CD4-positive, alpha-beta T cell (primary cell): ENCODE measurements at places on chromosomes 5 and 9. TPM values are rescaled to one million over a fixed set of nuclear protein-coding genes. Genes with fewer than 3 reads are reported as not detected.
A peak's percentile ranks its signal among the peaks of the same experiment; 100 is the strongest.

DNA sequence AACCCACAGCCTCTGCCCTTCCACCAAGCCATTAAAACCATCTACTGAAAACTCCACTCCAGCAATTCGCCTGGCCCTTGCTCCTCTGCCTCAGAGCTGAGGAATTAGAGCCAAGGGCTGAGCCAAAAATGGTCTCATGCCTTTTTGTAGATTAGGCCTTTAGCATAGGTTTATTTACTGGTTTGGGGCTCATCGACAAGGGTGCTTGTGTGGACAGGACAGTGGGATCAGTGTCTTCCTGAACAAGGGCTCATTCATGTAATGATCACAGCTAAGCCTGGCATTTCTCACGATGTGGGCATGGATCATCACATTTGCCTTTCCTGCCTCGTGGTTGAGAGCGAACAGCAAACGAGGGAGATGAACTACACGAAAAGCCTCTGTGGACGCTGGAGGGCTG is 59.2 kb upstream of the PHF24 start:
- H3K4me1 ChIP-seq: no peaks in the 10 kb centered on the region
- no peak overlapping the region for H3K4me3 ChIP-seq
- H3K36me3 ChIP-seq: no peaks in the 10 kb centered on the region
- no peak overlapping the region for H3K27ac ChIP-seq

- DNase-seq: no peak
- H3K36me3 ChIP-seq: no peaks in the 10 kb centered on the region
- H3K27me3 ChIP-seq: no peaks in the 10 kb centered on the region
Measured at GRCh38 chr5:109125755-109126429, 283.9 kb downstream of the PJA2 start.

The DCAF12 gene
- total RNA-seq: 5.4 TPM

The PCDHB7 gene
- total RNA-seq: not detected

DNA sequence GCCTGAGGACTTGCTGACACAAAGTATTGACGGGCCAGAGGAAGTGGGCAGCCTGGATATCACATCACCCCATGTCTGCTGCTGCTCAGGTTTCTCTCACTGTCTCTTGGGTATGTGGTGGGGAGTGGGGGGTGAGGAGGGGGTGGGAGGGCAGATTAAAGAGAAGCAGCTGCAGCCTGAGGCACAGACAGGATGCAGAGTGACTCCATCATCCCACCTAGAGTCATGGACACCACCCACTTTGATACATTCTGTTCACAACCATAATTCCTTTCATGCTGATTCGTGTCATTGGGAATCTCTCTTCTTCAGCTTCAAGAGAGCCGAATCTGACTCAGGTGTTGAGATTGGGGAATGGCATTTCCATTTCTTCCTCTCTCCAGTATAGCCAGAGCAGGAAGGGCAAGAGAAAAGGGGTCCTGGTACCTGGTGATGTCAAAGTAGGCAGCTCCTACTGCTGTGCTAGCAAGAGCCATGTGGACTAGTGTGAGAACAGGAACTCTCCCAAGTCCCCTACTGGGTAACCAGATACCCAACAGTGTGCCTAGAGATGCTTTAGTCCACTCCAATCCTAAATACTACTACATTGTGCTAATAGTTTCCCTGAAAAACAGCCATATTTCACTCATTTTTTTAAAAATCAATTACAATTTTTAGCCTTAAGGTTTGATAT is 22.4 kb downstream of the GRAMD2B start:
- peaks cover 48% of the 10 kb centered on the region for H3K4me1 ChIP-seq
- H3K27ac ChIP-seq: peak overlapping the region; percentile 3
- H3K36me3 ChIP-seq: no peaks in the 10 kb centered on the region

The SOX30 gene
- total RNA-seq: not detected

GRCh38 chr9:92029553-92029952 is 79.5 kb upstream of the ROR2 start:
- no peak overlapping the region for H3K27ac ChIP-seq
- peaks cover 20% of the 10 kb centered on the region for H3K36me3 ChIP-seq
- H3K27me3 ChIP-seq: no peaks in the 10 kb centered on the region
- DNase-seq: no peak
- H3K4me3 ChIP-seq: no peak overlapping the region

DNA sequence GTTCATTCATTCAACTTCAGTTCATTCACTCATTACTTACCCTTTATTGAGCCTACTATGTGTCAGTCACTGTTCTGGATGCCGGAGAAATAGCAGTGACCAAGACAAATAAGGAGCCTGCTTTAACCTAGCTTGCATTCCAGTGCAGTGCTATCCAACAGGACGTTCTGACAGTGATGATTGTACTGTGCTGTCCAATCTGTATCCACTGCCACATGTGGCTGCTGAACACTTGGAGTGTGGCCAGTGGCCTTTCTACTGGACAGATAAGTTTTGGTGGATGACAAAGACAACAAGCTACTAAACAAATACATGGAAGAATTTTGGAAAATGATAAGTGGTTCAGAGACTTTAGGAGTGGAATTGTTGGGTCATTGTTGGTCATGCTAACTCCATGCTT is 33.6 kb downstream of the SUB1 start:
- H3K27ac ChIP-seq: no peak overlapping the region
- H3K4me1 ChIP-seq: no peaks in the 10 kb centered on the region
- H3K4me3 ChIP-seq: no peak overlapping the region
- no peak for DNase-seq
- no peaks in the 10 kb centered on the region for H3K36me3 ChIP-seq

GRCh38 chr9:136975644-136976043 is 1.7 kb upstream of the PTGDS start:
- no peaks in the 10 kb centered on the region for H3K27me3 ChIP-seq
- H3K4me3 ChIP-seq: peak overlapping the region; percentile 40
- peaks cover 60% of the 10 kb centered on the region for H3K4me1 ChIP-seq
- no peaks in the 10 kb centered on the region for H3K36me3 ChIP-seq
- peak; percentile 38 for DNase-seq
- peak overlapping the region; percentile 4 for H3K27ac ChIP-seq

The FOXD4L4 gene
- total RNA-seq: not detected

- no peaks in the 10 kb centered on the region for H3K4me1 ChIP-seq
- DNase-seq: no peak
- H3K36me3 ChIP-seq: no peaks in the 10 kb centered on the region
- no peaks in the 10 kb centered on the region for H3K27me3 ChIP-seq
Measured at GRCh38 chr5:134242146-134242545, 16.3 kb upstream of the PPP2CA start.

The PFN3 gene
- total RNA-seq: not detected

GRCh38 chr5:132090107-132090506 is 16.5 kb downstream of the CSF2 start:
- peaks cover 28% of the 10 kb centered on the region for H3K4me1 ChIP-seq
- DNase-seq: no peak
- H3K4me3 ChIP-seq: no peak overlapping the region
- H3K36me3 ChIP-seq: no peaks in the 10 kb centered on the region

GRCh38 chr5:68680366-68680765 is 413.4 kb upstream of the SLC30A5 start:
- no peak overlapping the region for H3K27ac ChIP-seq
- no peak overlapping the region for H3K4me3 ChIP-seq
- H3K27me3 ChIP-seq: no peaks in the 10 kb centered on the region
- H3K36me3 ChIP-seq: no peaks in the 10 kb centered on the region
- no peaks in the 10 kb centered on the region for H3K4me1 ChIP-seq

The CARTPT gene
- not detected for total RNA-seq

The PTGR1 gene
- not detected for total RNA-seq

DNA sequence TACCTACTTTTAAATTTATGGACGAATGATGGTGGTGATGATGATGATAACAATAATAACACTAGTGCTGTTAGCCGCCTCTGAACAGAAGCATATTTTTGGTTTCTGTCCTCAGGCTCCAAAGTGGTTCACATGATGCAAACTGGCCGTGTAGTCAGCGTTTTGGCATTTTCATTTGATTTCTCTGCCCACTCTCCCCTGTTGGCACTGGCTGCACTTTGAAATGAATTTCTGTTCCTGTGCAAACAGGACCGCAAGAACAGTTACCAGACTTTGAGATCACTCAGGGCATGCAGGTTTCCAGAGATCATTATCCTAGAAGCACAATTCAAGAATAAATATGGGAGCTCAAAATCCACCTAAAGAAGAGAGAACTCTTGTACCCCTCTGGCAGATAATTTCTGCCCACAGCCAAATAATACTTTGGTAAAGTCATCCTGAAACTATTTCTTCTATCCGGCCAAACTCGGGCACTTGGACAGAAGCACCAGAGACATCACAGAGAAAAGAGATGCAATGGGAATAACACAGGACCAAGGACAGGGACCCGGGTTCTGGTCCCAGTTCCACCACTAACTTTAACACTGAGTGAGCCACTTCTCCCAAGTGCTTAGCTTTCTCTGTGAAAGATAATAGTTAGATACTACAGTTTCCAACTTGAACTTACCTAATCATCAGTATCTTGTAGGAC is 201.7 kb upstream of the PTGER4 start:
- no peaks in the 10 kb centered on the region for H3K27me3 ChIP-seq
- H3K4me1 ChIP-seq: peaks cover 3% of the 10 kb centered on the region
- no peaks in the 10 kb centered on the region for H3K36me3 ChIP-seq
- H3K27ac ChIP-seq: no peak overlapping the region
- no peak overlapping the region for H3K4me3 ChIP-seq
- no peak for DNase-seq

- no peak overlapping the region for H3K27ac ChIP-seq
- H3K4me3 ChIP-seq: no peak overlapping the region
- H3K27me3 ChIP-seq: no peaks in the 10 kb centered on the region
- no peak for DNase-seq
- H3K4me1 ChIP-seq: no peaks in the 10 kb centered on the region
Measured at GRCh38 chr9:111966861-111967291, 70.3 kb downstream of the UGCG start.

GRCh38 chr5:138139781-138140090 is 508 bp upstream of the NME5 start:
- H3K36me3 ChIP-seq: no peaks in the 10 kb centered on the region
- H3K4me1 ChIP-seq: peaks cover 3% of the 10 kb centered on the region
- H3K27me3 ChIP-seq: peaks cover 3% of the 10 kb centered on the region
- no peak overlapping the region for H3K27ac ChIP-seq

DNA sequence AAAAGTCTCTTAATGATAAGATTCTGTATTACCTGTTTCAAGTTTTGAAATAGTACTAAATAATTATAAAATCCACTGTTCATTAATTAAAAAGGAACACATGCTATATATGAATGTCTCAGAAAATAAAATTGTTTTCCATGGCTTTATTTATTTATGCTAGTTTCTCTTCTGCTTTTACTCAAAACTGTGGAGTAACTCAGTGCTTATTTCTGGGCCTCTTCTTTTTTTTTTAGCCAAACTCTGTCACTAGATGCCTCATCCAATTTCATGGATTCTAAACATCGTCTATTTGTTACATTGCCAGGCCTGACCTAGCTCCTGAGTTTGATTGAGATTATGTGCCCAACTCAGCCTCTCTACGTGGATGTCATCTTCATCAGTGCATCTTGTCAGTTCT is 1509.7 kb downstream of the MAT2B start:
- H3K4me1 ChIP-seq: no peaks in the 10 kb centered on the region
- H3K27ac ChIP-seq: no peak overlapping the region
- H3K27me3 ChIP-seq: no peaks in the 10 kb centered on the region
- DNase-seq: no peak

DNA sequence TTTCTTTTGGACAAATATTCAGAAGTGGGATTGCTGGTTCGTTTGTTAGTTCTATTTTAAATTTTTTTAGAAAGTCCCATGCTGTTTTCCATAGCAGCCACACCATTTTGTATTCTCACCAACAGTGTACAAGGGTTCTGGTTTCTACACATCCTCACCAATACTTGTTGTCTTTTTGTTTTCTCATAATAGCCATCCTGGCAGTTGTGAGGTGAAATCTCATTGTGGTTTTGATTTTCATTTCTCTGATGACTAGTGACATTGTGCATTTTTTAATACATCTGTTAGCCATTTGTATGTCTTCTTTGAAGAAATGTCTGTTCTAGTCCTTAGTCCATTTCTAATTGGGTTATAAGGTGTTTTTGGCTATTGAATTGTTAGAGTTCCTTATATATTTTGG is 214.3 kb downstream of the ARRDC3 start:
- H3K27ac ChIP-seq: no peak overlapping the region
- H3K4me1 ChIP-seq: no peaks in the 10 kb centered on the region
- no peak for DNase-seq
- H3K27me3 ChIP-seq: no peaks in the 10 kb centered on the region
- H3K4me3 ChIP-seq: no peak overlapping the region
- no peaks in the 10 kb centered on the region for H3K36me3 ChIP-seq

The RNF130 gene
- 19.1 TPM for total RNA-seq

DNA sequence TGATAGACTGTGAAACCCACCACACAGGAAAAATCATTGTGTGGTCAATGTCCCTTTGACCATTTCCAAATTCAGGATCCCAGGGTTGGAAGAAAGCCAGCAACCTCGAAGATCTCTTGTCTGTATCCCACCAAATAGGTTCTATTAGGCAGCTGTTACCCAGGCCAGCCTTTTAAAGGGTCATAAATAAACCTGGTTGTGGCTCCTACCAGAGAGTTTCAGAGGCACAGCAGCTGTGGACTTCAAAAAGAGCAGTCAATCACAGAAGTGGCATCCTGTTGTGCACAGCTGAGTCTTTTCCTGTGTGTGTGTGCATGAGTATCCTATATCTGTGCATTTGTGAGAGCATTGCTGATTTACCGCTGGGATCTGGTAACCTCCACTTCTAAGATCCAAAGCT is 23.7 kb upstream of the OR2S2 start:
- peaks cover 18% of the 10 kb centered on the region for H3K27me3 ChIP-seq
- H3K4me1 ChIP-seq: no peaks in the 10 kb centered on the region
- no peak overlapping the region for H3K4me3 ChIP-seq
- no peak for DNase-seq
- no peak overlapping the region for H3K27ac ChIP-seq

The SVEP1 gene
- total RNA-seq: not detected

The SPINK1 gene
- not detected for total RNA-seq

DNA sequence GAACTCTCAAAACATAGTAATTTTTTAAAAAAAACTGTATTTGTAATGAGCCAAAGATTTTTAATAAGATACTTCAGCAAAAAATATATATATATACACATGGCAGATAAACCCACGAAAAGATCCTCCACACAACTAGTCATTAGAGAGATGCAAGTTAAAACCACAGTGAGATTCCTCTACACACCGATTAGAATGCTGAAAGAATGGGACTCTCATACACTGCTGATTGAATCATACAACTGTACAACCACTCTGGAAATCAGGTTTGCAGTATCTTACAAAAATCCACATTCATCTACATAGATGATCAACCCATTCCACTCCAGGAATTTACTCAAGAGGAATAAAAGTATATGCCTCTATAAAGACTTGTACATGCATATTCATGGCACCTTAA is 43.7 kb downstream of the RASEF start:
- no peaks in the 10 kb centered on the region for H3K4me1 ChIP-seq
- H3K4me3 ChIP-seq: no peak overlapping the region
- DNase-seq: no peak
- no peak overlapping the region for H3K27ac ChIP-seq

GRCh38 chr9:91180240-91180929 is 181.3 kb downstream of the AUH start:
- H3K4me3 ChIP-seq: no peak overlapping the region
- no peak overlapping the region for H3K27ac ChIP-seq
- no peak for DNase-seq
- peaks cover 18% of the 10 kb centered on the region for H3K4me1 ChIP-seq
- no peaks in the 10 kb centered on the region for H3K27me3 ChIP-seq
